ENCODE measurements at places on chromosomes 16 and 17.

DNA sequence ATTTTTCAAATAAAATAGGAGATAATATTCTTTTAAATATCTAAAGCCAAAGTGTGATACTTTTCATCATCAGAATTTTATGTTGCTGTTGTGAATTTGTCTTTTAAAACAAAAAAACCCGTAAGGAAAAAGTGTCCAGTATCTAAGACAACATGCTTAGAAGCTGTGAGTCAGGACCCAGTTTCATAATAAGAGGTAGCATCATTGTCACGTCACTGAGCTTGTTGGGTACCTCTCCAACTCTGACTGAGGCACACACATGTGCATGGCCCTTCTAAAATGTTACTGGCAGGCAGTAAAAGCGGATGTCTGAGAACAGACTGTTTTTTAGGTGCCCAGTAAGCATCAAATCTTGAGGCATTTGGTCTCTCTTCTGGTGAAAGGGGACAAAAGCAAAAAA is 2.5 kb downstream of the CIAPIN1 start:
- DNase-seq = no peak

GRCh38 chr17:36533935-36534839 is 481 bp downstream of the MYO19 start:
- DNase-seq = peak; percentile 60

DNA sequence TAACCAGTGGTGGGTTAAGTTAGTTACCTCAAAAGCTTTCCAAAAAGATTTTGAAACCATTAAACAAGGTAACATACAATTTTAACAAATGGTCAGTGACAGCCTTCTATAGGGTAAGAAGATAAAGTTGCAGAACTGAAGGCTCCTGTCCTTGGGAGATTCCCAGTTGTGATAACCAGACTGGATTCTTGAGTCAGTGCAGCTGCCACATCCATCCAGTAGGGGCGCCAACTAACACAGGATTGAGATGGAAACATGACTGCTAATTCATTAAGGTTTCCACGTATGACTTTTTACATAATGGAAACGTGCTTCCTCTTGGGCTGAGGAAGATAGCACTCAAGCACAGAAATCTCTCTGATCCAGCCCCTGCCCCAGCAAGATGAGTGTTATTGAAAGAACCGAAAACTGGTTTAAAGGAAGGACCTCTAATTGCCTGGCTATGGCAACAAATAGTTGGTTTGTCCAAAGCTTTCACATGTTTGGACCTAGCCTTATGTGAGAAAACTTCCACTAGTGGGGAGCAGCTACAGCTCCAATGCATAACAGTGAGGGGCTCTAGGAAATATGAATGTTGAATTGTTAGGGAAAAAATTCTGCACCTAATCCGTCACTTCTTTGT is 269.8 kb upstream of the MYOCD start:
- DNase-seq = peak; percentile 7

- no peak for DNase-seq
These were observed 970 bp upstream of the TRAF7 start for GRCh38 chr16:2154533-2155090.
